Fibroblast of upper back skin (primary cell): ENCODE measurements at places on chromosomes 12 and 14.

DNA sequence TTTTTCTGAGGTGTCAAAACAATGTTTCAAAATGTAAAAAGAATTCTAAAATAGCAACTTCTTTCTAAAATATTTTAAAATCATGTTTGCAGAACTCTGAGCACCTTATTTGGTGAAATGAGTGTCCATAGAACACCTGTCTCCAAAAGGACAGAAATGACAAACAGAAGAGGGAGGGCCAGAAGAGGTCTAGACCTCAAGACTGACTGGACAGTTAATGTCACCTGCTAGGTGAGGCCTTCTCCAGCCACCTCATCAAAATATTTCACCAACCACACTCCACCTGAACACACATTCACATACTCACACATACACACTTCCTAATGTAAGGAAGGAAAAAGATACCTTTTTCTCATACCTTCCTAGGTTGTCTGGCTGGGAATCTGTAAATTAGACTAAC is 147.8 kb upstream of the PLEKHA5 start:
- DNase-seq = no peak

DNA sequence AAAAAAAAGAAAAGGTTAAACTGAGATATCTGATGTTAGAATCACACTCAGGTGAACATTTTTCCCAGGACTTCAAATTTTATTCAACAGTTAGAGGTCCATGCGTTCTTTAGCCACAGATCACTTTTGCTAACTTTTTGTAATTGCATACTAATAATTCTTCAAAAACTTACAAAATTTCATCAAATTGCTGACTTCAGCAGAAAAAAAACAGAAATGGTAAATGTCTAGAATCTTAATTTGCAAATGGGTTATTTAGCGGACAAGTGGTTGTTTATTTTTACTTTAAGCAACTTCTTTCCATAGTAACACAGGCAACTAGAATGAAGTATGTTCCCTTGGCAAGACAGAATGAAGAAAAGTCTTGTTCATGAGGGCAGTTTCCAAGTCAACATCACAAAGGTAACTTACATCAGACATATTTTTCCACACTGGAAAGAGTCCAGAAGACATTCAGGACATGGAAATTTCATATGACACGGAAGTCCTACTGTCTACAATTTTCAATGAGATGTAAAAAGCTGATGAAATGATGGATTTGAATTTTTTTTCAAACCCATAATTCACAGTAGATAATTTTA is 62.5 kb upstream of the SOX5 start:
- no peak for DNase-seq

DNA sequence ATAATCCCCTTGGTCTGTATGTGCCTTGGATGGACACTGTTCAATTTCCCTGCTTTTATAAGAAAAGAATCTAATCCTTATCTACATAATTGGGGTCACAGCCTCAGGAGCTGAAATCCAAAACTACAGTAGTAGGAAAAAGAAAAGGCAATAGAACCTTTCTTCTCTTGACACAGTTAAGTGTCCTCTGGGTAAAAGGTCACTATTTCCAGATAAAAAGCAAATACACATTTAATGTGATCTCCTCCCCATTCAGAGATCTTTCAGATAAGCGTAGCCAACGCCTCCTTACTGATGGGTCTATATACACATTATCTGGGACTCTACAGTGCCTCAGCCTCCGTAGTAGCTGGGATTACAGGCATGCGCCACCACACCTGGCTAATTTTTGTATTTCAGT is 73.4 kb downstream of the CLIP1 start:
- no peak for DNase-seq

DNA sequence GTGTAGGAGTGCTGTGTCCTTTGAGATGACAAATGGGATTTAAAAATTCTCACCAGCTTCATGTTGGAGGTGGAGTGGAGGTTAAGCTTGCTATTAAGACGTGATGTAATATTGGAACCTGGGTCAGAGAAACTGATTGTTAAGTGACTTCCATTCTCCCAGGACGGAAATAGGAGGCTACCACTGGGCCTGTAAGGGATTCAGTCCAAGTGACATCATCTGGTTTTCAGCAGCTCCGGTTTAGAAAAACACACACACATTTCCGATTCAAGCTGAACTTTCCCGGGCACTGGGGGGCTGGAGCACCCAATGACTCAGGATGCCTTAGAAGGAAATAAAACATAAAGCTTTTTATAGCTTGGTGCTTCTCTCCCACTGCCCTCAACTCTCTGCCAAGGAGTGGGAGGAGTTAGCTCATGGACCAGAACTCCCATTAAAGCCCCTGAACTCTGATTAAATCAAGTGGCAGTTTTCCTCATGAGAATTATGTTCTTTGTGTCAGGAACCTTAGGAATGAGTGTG is 12.4 kb downstream of the CALM1 start:
- DNase-seq = peak; percentile 96

- DNase-seq = peak; percentile 12
Measured at GRCh38 chr14:35114036-35114435, 7.8 kb downstream of the PPP2R3C start.

GRCh38 chr14:78383060-78383459 is 212.9 kb downstream of the NRXN3 start:
- no peak for DNase-seq

- DNase-seq = no peak
Measured at GRCh38 chr12:96295532-96296160, 101.5 kb downstream of the ELK3 start.

- peak; percentile 82 for DNase-seq
Measured at GRCh38 chr12:570435-570920, 92.8 kb downstream of the NINJ2 start.

DNA sequence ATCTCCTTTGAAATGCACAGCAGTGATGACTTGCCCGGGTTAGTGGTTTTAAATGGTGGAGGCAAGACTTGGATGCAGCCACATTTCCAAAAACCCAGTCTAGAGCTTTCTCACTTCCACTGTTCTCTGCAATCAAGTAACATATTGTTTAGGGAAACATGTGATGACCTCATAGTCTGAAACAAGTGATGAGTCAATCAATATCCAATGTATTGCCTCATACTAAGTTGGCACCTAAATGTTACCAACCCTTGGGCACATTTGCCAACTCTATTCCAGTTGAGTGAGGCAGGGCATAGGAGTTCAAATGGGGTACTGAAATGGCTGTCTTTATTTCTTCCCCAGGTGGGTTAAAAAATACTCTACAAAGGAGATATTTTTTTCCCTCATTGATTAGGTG is 1105.4 kb downstream of the VRK1 start:
- DNase-seq = no peak

GRCh38 chr12:24095245-24095644 is 145.8 kb upstream of the SOX5 start:
- no peak for DNase-seq

DNA sequence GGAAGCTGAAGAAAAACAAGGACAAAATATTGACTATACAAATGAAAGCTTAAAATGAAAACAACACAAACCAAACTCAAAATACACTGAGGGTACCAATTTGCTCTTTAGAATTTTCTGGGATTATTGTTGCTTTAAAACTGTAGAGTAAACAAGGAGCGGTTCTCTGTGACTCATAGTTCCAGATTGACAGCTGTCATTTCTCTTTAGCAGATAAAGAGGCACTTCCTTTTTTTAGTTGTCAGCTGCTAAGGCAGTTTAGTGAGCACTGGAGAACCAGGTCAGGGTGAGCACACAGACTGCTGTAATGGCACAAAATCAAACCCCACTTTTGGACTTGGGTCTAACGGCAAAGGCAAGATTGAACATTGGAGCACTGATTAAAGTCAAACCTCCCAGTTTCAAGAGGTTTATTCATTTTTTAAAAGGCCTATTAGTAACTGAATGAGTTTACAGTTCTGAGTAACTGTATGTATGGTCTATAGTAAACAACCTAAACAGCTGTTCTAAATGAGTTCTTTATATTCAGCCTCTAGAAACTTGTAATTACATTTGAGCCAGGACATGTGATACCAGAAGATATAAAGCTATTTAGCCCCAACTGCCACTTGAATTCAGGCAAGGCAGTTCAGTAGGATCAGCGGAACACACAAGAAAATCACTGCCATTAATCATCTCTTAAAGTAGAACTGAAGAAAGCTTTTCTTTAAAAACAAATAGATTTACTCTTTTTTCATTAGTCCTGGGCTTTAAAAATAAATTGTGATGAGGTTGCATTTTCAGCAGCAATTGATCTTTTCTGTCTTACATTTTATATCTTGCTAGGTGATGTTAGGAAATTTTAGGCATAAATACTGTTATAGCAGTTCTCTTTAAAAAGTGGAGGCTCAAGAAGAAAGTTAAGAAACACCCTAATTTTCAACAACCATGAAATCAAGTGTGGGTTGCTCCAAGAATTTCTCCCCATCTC is 71.7 kb upstream of the PRICKLE1 start:
- DNase-seq = no peak

GRCh38 chr12:4984344-4984743 is 59.3 kb upstream of the KCNA5 start:
- DNase-seq = no peak

- no peak for DNase-seq
Measured at GRCh38 chr12:3529281-3529680, 38.3 kb downstream of the PRMT8 start.

GRCh38 chr12:42283739-42284138 is 42.2 kb downstream of the ZCRB1 start:
- DNase-seq = no peak

DNA sequence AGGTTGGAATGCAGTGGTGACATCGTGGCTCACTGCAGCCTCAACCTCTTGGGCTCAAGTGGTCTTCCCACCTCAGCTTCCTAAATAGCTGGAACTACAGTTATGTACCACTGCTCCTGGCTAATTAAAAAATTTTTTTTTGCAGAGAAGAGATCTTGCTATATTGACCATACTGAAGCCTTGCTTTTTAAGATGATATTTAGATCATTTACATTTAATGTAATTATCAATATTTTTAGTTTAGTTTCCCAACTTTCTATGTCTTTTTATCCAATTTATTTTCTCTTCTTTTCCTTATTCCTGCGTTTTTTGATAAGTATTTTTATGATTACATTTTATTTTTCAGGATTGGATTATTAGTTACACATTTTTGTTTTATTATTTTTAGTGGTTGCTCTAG is 340.1 kb downstream of the APAF1 start:
- DNase-seq = no peak

- no peak for DNase-seq
Measured at GRCh38 chr14:37098132-37098531, 74.3 kb downstream of the SLC25A21 start.

DNA sequence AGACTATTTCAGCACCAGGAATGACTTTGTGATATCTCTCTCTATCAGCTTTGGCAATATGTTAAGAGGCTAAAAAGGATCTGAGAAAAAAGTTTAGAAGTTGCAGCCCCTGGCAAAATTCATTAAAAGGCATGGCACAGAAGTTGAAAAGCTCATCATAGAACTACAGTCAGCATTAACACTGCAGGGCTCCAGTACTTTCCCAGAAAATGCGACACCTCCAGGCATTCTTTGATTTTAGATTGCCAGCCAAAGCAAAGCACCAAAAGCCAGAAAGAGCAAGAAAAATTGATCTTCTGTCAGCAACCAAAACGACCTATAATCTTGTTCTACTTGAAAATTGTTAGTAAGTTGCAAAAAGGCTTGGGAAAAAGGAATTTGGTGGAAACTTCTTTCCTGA is 713.5 kb downstream of the FSCB start:
- no peak for DNase-seq

- DNase-seq = no peak
Measured at GRCh38 chr12:18332173-18332572, 70.9 kb downstream of the PIK3C2G start.

GRCh38 chr12:103431387-103431786 is 64.4 kb downstream of the C12orf42 start:
- no peak for DNase-seq

- DNase-seq = peak; percentile 34
Measured at GRCh38 chr14:80164991-80165721, 46.1 kb downstream of the DIO2 start.

GRCh38 chr12:101855976-101856375 is 21.4 kb upstream of the DRAM1 start:
- no peak for DNase-seq

- peak; percentile 93 for DNase-seq
Measured at GRCh38 chr12:96219700-96220206, 25.6 kb downstream of the ELK3 start.

DNA sequence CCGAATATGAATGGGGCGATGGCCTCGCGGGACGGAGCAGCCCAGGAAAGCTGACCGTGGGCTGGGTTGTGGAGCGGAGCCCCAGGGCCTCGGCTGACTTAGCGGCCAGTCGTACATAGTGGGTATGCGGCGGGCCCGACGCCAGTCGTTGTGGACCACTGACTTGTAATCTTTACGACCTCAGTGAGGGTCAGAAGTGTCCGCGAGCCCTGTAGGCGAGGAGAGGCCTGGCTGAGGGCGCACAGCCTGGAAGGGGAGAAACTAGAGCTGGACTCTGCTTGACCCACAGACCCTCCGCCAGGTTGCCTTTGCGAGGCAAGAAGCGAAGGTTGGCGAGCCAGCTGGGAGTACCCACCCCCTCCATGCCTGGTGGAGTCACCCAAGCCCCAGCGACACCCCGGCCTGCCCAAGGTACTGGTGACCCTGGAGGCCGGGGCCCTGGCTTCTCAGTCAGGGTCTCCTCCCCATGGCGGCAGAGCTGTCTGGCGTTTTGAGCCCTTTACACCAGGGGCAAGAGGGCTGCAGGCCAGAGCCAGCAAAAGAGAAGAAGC is 15.6 kb upstream of the DYNC1H1 start:
- DNase-seq = no peak

GRCh38 chr12:30437616-30438015 is 258.1 kb downstream of the IPO8 start:
- DNase-seq = no peak

DNA sequence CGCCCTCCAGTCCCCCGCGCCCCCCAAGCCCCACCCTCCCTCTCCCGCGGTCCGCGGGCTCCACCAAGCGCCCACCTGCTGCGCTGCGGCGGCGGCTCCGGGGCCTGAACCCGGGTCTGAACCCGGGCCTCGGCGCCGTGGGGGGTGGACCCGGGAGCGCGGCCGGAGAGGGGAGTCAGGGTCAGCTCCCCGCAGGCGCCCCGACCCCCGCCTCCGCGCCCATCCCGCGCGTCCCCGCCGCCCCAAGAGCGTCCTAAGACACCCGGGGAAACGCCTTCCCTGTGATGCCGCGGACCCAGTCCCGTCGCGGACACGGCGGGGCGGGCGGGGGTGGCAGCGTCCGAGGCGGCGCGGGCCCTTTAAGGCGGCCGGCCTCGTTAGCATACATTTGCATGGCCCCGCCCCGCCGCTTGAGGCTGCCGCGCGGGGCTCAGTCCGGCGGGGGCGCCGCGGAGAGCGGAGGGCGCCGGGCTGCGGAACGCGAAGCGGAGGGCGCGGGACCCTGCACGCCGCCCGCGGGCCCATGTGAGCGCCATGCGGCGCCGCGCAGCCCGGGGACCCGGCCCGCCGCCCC is at the start of gene MMP17:
Gene MMP17, plus strand, starts transcription at position 433 of the 574 bp plus-strand sequence. Its CDS starts 102 bp downstream, at position 535.
- DNase-seq = peak; percentile 65

- DNase-seq = no peak
Measured at GRCh38 chr12:115973968-115974724, 303.3 kb downstream of the MED13L start.
